ENCODE measurements at places on chromosomes 16 and 17. TPM values are rescaled to one million over a fixed set of nuclear protein-coding genes. Genes with fewer than 3 reads are reported as not detected.

TADA2A gene
- total RNA-seq: 15.8 TPM

CEP295NL gene
- 0.73 TPM for total RNA-seq

ZG16 gene
- total RNA-seq: not detected

MMP25 gene
- total RNA-seq: 0.13 TPM

ITGA2B gene
- total RNA-seq: 0.39 TPM

NTN1 gene
- under 0.01 TPM for total RNA-seq

KRT24 gene
- total RNA-seq: not detected

ANKS3 gene
- total RNA-seq: 21.6 TPM

SLC5A10 gene
- not detected for total RNA-seq

Measured in pulmonary artery endothelial cell (primary cell).